ENCODE measurements at places on chromosomes 11 and 22. TPM values are rescaled to one million over a fixed set of nuclear protein-coding genes. Genes with fewer than 3 reads are reported as not detected.
A peak's percentile ranks its signal among the peaks of the same experiment; 100 is the strongest.

GRCh38 chr22:24601217-24602104, 1.5 kb upstream of the GGT1 start:
- peak; percentile 59 for DNase-seq

DNA sequence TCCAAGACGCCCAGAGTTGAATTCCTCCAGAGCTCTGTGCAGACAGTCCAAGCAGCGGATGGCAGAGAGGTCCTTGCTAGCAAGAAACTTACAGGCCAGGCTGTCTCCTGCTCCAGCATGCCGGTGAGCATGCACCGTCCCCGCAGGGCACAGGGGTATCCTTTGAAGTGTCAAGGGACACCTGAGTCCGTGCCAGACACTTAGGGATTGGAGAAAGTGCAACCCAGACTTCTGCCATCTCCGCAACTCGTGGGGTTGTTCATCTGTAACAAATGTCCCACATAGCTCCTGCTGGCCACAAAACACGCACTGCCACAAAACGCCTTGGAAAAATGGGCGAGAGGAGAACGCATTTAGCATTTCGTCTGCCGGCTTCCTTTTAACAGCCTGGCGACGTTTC, 13.3 kb downstream of the TSPO start:
- no peak for DNase-seq

Gene PKNOX2
- total RNA-seq: not detected

Gene C22orf31
- not detected for total RNA-seq

DNA sequence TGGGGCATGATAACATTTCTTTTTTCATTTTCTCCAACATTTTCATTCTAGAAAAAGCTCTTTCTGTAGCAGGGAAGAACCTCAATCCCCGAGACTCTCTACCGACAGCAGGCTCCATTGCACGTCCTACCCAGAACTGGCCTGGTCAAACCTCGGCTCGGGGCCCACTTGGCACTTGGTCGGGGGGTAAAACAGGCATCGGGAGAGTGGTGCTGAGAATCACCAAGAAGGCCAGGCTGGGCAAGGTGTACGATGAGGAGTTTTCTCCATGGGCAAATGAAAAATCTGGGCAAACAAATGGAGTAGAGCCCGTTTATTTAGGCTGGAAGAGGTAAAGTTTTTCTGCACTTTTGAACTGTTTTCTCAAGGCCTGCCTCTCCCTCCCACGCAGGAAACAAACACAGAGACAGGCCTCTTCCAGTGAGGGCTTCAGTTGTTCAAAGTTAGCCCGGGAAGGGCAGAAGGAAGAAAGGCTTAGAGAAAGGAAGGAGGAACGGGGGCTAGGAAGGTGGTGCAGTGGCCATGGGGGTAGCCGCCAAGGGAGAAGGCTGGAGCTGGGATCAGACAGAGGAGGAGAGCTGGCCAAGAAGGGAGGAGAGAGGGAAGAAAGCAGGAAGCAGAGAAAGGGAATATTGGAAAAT, 87.6 kb downstream of the ETS1 start:
- DNase-seq: no peak

- DNase-seq: no peak
Observed at GRCh38 chr11:40294349-40294735, 1165.1 kb downstream of the LRRC4C start.

Gene NAALAD2
- not detected for total RNA-seq

- no peak for DNase-seq
Observed at GRCh38 chr11:118102721-118103261, 16.0 kb upstream of the SMIM35 start.

Gene FZD4
- total RNA-seq: not detected

Gene OR52N4
- 0.71 TPM for total RNA-seq

GRCh38 chr22:45426387-45426786, 12.9 kb downstream of the RIBC2 start:
- DNase-seq: no peak

DNA sequence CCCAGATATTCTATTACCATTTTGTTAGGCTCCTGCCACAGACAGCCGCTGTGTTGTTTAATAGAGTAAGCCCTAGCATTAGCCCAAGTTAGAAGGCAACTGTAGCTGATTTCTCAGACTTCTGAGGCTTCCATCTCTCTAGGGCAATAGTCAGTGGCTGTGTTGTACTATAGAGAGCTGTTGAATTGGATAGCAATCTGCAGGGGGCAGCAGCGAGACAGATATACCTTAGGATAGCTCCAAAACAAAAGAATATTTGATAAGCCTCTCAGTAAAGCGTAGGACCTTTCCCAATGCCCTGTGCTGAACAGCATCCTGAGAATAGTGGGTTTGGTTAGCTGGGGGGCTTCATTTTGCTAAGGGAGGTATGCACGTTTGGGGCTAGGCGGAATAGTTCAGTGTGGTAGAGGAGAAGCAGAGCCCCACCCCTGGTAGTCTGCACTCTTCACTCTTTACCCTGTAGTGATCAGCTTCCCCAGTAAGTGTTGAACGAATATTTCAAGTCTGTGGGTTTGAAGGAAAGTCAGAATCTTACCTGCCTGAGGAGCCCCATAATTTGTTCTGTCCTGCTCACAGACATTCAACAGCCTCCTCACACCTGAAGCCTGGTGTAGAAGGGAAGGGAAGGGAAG, 515.1 kb downstream of the INSC start:
- no peak for DNase-seq

Gene MAJIN
- total RNA-seq: not detected

Gene VPREB1
- total RNA-seq: not detected

- DNase-seq: no peak
Observed at GRCh38 chr11:45605051-45605450, 60.4 kb downstream of the CHST1 start.

Gene ROBO4
- total RNA-seq: 0.05 TPM

DNA sequence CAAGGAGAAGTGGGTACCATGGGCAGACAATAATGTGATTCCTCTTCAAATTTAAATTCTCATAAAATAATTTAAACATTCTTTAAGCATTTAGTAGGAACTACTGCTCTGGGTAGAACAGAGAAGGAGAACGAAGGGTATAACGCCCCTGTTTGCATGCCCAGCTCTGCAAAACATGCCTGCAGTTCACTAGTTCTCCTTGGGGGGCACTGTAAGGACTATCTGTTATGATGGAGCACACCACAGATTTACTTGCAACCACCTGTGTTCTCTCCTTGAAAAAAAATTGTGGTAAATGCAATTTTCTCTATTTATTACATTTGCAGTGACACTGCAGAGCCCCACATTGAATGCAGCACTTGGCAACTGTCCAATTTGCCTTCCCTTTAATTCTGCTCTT, 100.3 kb downstream of the GUCY1A2 start:
- no peak for DNase-seq

- no peak for DNase-seq
Observed at GRCh38 chr22:48331691-48332220, 1495.9 kb downstream of the BRD1 start.

DNA sequence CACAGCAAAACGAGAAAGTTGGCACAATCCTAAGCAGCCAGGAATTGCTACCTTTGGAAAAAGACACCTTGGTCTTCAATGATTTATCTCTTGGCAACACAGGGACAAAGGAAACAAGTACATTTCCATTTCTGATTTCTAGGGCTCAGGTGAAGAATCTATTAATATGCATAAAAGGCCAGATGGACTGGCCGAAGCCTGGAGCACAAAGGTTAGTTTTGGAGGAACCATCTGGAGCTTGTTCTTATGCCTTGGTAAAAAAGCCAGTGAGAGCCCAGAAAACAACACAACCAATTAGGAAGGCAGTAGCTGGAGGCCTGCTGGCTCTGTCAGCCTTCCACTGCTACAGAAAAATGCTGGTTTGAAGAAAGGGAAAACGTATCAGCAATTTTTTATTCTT, 713.5 kb upstream of the API5 start:
- no peak for DNase-seq

Gene MIAT
- total RNA-seq: 26.3 TPM

Gene GCAT
- total RNA-seq: 14.3 TPM

GRCh38 chr11:71964641-71965040, 34.1 kb upstream of the IL18BP start:
- no peak for DNase-seq

- no peak for DNase-seq
Observed at GRCh38 chr11:134789104-134789503, 377.1 kb upstream of the B3GAT1 start.

Gene RIBC2
- total RNA-seq: 13.4 TPM

Gene PKDREJ
- not detected for total RNA-seq

Gene MMP26
- total RNA-seq: not detected

DNA sequence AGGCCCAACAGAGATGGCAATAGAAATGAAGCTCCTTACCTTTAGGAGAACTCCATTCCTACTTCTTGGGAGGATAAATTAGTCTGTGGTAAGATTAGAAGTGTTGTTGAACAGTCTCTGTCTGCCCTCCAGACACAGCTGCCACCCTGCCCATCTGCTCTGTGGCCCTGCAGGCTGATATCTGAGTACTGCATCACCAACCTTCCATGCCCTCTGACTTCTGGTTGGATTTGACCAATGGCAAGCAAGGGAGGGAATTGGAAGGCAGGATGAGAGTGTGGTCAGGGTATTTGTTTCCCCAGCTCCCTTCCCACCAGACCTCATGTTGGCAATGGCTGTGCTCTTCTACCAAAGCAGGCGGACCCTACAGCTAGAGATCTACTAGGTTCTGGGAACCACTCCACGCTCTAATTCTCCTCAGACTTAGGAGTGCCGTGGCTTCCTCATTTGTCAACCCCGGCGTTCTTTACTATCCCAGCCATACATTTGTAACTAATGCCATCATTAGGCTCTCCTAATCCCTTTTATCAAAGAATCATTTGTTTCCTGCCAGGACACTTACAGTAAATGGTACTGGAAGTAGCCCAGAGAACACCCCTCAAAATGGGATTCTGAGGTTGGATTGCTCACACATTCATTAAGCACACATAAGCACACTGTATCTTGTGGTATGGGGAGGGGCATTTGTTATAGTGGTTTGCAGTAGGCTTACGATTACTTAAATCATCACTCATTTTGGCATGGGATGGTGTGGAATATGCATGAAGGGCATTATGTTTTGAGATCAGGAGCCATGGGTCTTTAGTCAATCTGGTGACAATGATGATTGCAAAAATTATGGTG, 35.4 kb upstream of the CD44 start:
- DNase-seq: no peak

- no peak for DNase-seq
Observed at GRCh38 chr11:47784785-47785381, 17.7 kb upstream of the FNBP4 start.

Gene RIC3
- 9.4 TPM for total RNA-seq

- no peak for DNase-seq
Observed at GRCh38 chr22:20859615-20860014, 808 bp downstream of the SNAP29 start.

Gene MISFA
- total RNA-seq: 1.4 TPM

Gene GAB4
- total RNA-seq: not detected

Gene FGF4
- not detected for total RNA-seq

DNA sequence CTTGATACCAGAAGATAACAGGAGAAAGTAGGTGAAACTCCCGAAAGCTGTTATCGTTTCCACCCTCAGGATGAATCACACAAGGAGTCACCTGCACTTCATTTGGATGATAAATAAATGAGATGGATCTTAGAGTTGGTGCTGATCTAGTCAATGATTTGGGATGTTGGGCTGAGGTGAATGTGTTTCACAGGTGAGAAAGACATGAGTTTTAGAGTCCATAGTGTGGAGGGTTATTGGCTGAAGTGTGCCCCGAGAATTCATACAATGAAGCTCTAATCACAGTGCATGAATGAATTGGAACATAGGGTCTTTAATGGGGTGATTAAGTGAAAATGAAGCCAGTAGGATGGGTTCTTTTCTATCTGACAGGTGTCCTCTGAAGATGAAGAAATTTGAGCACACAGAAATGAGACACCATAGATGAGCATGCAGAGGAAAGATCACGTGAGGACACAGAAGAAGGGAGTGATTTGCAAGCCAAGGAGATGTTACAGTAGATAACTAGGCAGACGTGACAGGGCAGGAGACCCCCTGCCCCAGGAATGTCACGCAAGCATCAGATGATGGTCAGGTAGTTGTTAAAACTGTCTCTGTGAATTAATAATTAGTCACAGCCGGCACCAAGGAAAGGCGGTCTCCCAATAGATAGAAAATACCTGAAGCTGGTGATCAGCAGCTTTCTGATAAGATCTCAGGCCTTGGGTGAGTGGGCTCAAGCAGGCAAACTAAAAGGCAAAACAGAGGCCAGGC, 60.3 kb upstream of the IGLL5 start:
- DNase-seq: no peak

Gene CTSW
- total RNA-seq: 413 TPM

DNA sequence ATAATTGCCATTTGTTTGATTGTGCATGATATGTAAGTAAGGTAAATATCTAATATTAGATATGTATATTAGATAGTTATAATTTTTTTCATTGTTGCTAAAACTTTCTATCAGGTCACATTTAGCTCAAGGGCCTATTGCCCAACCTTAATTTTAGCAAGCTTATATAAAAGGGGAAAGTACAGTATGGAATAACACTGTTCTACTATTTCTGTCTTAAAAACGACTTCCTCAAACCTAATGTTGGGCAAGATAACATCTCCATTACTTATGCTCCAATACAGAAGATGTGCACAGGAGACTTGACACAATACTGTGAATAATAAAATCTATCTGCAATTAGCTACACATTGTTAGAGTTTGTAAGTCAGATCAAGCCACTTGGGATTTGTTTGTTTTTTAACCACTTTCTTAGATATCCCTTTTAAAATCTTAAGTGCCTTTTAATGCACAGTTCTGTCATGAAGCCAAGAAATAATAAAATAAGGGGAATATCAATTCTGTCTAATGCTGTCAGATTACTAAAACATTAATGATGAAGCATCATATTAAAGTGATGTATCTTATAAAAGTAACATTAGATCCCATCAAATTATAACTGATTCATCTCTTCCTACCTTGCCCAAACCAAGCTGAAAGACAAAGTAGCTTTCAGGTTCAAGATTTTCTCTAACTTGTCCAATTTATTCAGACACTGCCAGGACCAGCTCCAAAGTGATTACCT, 98.1 kb downstream of the SIK3 start:
- no peak for DNase-seq

GRCh38 chr11:130561441-130561881, 113.0 kb downstream of the ADAMTS15 start:
- no peak for DNase-seq

DNA sequence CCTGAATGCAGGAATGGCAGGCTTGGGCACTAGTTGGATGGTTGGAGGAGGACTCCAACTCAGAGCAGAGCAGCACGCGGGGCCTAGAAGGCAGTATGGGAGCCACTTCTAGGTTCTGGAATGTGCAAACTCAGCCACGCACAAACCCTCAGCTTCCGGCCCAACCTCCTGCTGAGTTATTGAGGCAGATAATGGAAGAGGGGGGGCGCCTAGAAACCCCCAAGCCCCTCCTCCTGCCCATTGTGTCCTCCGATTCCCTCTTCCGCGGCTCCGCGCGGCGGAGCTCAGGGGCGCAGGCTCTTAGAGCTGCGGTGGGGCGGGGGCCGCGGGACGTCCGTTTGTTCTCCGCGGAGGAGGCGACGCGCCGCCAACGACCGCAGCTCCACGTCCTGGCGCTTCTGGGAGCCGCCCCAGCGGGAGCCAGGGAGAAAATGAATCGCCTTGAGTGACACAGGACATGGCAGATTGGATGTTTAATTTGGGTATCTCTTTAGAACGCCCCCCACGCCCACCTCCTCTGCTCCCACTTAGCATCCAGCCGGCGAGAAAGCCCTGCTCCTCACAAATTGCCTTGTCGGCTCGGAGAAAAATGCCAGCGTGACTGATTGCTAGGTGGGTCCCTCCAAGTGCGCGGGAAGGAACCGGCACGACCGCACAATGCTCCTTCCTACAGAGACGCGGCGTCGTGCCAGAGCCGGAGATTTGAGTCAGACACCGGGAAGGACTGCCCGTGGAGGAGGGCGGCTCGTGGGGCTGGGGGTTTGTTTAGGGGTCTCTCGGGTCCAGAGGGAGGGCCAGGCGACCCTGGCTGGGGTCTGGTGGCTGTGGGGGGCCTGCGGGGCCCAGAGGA, 144.6 kb downstream of the NECTIN1 start:
- DNase-seq: no peak

- no peak for DNase-seq
Observed at GRCh38 chr11:113681282-113681681, 24.8 kb downstream of the TMPRSS5 start.

Gene PNPLA3
- total RNA-seq: not detected

Data from activated CD8-positive, alpha-beta T cell treated with anti-CD3 and anti-CD28 coated beads, Interleukin-2, amount 10 ng/mL, durations not matched to agents 7 days and 5 days (primary cell).